Stimulated activated naive CD4-positive, alpha-beta T cell (primary cell): ENCODE measurements at places on chromosomes 6 and 20.

- peak; percentile 76 for DNase-seq
Observed at GRCh38 chr6:6724539-6725467, 136.3 kb downstream of the LY86 start.

DNA sequence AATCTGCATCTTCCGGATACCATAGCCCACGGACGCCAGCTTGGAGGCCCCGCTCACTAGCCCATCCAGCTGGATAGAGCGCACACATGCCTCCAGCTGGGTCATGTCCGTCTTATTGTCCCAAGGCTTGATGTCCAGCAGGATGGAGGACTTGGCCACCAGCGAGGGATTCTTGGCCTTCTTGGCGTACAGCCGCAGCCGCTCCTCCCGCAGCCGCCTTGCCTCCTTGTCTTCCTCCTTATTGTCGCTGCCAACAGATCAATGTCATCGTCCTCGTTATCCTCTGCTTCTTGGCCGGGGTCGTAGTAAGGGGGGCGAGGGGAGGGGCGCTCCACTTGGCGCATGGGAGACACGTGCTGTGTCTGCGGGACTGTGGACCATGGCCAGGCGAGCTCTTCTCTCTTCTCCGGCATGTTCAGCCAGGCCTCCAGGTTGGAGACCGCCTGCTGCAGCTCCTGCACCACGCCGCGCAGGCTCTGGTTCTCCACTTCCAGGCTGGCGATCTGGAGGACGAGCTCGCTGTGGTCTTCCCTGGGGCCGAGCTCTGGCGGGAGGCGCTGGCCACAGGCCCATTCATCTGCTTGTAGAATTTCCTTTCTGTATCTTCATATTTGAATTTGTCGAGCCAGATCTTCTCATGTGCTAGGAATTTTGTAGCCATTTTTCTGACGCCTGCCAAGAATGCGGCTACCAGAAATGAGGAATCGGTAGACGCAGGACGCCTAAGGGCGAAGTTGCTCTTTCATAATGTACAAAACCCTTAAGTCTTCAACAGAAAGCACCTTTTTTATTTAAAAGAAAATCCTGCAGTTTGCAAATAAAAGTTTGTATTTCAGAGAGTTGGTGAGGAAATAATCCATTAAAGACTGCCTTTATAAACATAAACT, 60.1 kb upstream of the PTPRK start:
- no peak for DNase-seq

DNA sequence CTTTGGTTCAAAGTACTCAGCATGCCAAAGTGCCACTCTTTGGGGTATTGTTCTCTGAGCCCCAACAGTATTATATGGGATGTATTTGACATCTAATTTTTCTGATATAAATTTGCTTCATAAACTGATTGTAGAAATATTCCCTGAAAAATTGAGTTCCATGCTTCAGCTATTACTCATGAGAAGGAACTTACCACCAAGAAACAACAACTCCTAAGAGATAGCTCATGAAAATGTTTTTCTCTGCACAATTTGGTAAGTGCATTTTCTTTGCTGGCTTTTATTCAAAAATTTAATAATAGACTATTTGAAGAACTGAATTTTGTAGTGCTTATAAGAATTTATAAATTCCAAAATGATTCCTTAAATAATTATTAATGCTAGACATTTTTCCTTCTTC, 12.8 kb upstream of the TPD52L1 start:
- no peak for DNase-seq

DNA sequence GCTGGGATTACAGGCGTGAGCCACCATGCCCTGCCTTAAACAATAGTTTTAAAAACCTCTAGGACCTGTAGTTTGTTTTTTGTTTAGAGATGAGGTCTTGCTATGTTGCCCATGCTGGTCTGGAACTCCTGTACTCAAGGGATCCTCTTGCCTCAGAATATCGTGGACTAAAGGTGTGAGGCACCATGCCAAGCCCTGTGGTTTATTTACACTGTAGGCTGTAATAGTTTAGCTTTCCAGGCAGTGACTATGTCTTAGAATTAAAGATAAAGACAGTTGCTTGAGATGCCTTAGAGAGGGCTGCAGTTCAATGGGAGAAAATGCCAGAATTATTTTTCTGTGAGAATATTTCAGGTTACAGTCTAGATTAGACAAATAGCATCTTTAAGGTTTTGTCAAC, 72.9 kb downstream of the SGK1 start:
- no peak for DNase-seq

GRCh38 chr6:21895555-21895954, 302.0 kb downstream of the SOX4 start:
- no peak for DNase-seq

- no peak for DNase-seq
Observed at GRCh38 chr6:387293-387741, 4.2 kb upstream of the IRF4 start.

DNA sequence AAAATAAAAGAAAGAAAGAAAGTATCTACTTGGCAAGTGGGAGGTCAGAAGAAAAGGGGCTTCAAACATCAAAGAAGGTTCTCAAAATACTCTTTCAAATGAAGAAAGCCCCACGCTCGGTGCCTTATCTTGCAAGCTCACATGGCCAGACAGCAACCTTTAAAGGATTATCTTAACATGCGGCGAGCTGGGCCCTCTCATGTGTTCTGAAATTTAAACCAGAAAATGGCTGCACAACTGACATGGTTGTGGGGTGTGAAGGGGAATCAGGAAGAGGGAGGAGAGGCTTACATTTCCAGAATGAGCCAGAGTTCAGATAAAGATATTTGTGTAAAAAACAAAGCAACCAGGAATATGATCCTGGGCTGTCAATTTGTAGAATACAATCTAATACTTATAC, 363.1 kb downstream of the PRKN start:
- DNase-seq = no peak

GRCh38 chr20:10137533-10137932, 81.1 kb upstream of the SNAP25 start:
- DNase-seq = no peak

- DNase-seq = no peak
Observed at GRCh38 chr6:162108041-162108440, 619.5 kb downstream of the PRKN start.

- DNase-seq = no peak
Observed at GRCh38 chr6:25303254-25303653, 24.1 kb downstream of the CARMIL1 start.

DNA sequence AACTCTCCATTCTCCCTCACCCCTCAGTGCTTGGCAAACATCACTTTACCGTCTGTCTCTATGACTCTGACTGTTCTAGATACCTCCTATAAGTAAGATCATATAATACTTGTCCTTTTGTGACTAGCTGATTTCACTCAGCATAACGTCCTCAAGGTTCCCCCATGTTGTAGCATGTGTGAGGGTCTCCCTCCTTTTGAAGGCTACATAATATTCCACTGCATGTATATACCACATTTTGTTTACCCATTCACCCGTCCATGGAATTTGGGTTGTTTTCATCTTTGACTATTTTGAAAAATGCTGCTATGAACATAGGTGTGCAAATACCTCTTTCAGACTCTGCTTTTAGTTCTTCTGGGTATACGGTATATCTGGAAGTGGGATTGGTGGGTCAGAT, 28.3 kb downstream of the CTCFL start:
- no peak for DNase-seq

- no peak for DNase-seq
Observed at GRCh38 chr6:169803816-169804340, 52.5 kb downstream of the ERMARD start.

- no peak for DNase-seq
Observed at GRCh38 chr20:38277285-38277684, 16.8 kb upstream of the KIAA1755 start.

DNA sequence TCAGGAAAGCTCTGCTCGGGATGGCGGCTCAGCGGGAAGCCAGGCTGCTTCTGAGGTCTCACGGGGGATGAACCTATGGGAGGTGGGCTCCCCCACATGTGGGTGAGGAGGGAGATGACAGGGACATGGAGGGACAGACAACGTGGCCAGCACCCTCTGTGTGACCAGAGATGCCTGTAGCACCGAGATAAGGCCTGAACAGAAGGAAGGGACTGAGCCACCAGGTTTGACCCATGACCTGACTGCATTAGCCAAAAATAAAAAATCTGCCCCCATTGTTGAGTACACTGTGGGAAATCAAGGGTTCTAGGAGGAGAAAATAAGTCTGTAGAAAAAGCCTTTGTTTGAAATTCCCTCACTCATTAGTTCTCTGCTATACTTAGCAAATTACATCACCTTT, 105.7 kb downstream of the RNASET2 start:
- no peak for DNase-seq

DNA sequence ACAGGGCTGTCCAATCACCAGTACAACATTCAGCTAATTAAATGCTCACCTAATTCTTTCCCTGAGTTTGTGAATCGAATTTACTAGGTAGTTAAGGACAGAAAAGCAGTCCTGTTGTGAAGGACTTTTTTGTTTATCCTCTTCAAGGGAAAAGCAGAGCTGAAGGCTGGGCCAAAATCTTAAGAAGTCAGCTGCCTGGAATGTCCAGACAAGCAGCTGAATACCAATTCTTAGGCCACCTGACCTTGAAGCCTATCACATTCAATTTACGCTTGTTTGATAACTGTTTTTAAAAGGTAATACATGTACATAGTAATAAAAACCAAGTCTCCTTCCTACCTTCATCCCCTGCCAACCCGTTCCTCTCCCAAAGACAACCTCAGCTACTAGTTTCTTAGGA, 56.4 kb downstream of the UQCC1 start:
- no peak for DNase-seq

- no peak for DNase-seq
Observed at GRCh38 chr20:41716436-41716835, 98.3 kb upstream of the CHD6 start.

- DNase-seq = no peak
Observed at GRCh38 chr20:23446505-23446904, 6.2 kb downstream of the CST11 start.

DNA sequence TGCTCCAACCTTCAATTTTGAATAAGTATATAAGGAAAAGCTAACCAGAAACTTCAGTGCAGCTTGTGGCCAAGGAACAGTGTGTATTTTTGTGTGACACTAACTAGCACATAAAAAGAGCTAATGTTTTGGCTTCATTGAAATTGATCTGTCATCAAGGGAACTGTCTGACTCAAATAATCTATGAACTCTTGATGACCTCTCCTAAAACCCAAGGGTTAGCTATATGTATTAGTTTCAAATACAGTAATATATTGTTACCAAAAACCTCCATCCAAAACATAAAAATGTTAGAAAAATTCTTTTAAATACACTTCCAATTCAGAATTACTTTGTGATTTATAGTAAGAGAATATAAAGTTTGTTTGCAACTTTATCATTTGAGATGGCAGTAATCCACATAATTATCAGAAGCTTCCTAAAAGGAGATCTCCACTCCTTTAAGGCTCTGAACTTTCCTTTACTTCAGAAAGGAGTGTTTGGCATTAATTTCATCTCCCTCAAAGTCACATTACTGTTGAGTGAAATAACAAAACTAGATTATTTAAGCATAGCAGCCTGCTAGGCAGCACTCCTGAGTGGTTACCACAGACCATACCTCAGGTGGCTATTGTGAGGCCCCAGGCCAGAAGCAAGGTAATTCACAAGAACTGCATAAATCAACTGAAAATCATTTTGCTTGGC, 46.3 kb upstream of the HSF2 start:
- DNase-seq = no peak

- no peak for DNase-seq
Observed at GRCh38 chr20:34639755-34640222, 37.1 kb downstream of the PIGU start.

DNA sequence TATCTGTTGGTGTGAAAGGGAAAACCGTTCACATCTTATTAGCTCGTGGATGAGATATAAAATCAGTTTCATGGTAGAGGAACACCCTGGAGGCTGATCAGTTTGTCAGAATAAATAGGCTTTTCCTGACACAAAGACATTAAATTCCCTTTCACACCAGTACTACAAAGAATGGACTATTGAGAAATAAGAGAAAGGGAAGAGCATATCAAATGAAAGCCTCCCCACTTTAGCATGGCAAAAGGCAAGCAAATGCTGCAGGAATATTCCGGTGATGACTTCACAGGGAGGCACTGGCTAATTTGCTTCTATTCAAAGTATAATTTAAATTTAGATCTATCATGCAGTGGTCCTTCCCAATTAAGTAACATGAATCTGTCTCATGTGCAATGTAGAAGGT, 115.9 kb upstream of the AGPAT4 start:
- DNase-seq = no peak

GRCh38 chr6:163679753-163680152, 265.2 kb downstream of the QKI start:
- DNase-seq = no peak

DNA sequence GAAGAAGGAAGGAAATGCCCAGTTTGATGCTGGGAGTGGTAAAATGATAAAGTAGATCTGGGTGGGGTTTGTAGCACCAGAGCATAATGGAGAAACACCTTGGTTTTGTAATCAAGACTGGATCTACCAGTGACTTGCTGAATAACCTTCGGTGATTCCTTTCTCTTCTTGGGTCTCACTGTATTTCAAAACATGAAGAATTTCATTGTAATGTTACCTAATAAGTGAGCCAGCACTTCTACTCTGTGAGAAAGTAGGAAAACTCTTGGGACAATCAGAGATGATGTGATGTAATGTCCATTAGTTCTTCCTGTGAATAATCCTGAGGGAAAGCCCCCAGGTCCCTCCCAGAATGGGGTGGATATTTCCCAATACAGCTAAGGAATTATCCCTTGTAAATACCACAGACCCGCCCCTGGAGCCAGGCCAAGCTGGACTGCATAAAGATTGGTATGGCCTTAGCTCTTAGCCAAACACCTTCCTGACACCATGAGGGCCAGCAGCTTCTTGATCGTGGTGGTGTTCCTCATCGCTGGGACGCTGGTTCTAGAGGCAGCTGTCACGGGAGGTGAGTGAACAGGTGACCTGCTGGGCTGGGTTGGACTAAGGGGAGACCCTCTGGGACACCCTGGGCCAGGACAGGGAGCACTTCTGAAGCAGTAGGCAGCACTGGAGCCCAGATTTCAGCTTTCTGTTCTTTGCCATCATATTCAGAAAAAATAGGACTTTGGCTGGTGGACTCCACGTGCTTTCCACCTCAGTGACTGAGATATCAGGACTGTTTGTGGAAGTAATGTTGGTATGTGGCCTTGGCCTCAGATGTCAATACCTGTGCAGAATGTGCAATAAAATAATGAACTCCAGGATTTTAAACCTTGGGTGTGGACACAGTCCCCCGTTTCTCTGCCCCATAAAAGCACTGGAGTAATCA, at the start of gene PI3:
TSS of gene PI3 (plus strand) at position 469 of the 931 bp plus-strand sequence. CDS start at position 490, 21 bp downstream.
- no peak for DNase-seq

DNA sequence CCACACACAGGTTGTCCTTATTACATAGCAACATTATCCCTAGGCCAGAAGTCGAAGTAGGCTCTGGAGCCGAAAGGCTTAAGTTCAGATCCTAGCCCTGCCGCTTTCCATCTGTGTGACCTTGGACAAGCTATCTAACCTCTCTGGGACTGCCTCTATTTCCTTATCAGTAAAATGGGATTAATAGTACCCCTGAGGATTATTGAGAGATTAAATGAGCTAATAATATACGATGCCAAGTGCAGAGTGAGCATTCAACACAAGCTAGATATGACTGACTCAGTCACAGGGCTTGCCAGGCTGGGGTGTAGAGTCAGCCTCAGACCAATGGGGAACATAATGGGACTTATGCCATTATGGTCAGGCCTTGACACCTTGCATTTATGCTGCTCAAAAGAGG, 8.9 kb upstream of the SPATA2 start:
- no peak for DNase-seq

GRCh38 chr20:18637224-18637623, 49.4 kb downstream of the DTD1 start:
- DNase-seq = no peak

- peak; percentile 38 for DNase-seq
Observed at GRCh38 chr20:33076662-33077372, 2.6 kb upstream of the BPIFB4 start.
